A549 treated with CpdA at 1 μM for 4 hours (cell line): ENCODE measurements at places on chromosomes 1 and 21. TPM values are rescaled to one million over a fixed set of nuclear protein-coding genes. Genes with fewer than 3 reads are reported as not detected.

CRNN gene
- not detected in 5 replicates for total RNA-seq

NBPF6 gene
- total RNA-seq: not detected in 5 replicates

EPS8L3 gene
- total RNA-seq: 0.87 to 1.8 TPM (median 1.2 TPM) in 5 replicates

SPATA17 gene
- 1.8 to 3.2 TPM (median 2.6 TPM) in 5 replicates for total RNA-seq

PRAMEF27 gene
- not detected in 5 replicates for total RNA-seq

TMCC2 gene
- 2.8 to 3.2 TPM (median 3.1 TPM) in 5 replicates for total RNA-seq

NCF2 gene
- total RNA-seq: 1.9 to 3.2 TPM (median 2.3 TPM) in 5 replicates

UMODL1 gene
- total RNA-seq: not detected in 5 replicates

CLDN17 gene
- not detected in 5 replicates for total RNA-seq

ZNF697 gene
- total RNA-seq: 1.6 to 2.1 TPM (median 1.8 TPM) in 5 replicates

GJB5 gene
- total RNA-seq: 0.03 to 0.13 TPM (median 0.09 TPM) in 3 of 5 replicates, not detected in the others

KRTAP20-3 gene
- total RNA-seq: not detected in 5 replicates

NOS1AP gene
- total RNA-seq: 0.24 to 0.98 TPM (median 0.43 TPM) in 5 replicates

DRAXIN gene
- total RNA-seq: 0.07 to 0.21 TPM (median 0.12 TPM) in 5 replicates

RORC gene
- 0.03 to 0.06 TPM in 2 of 5 replicates, not detected in the others for total RNA-seq

ARF1 gene
- total RNA-seq: 380 to 467 TPM (median 447 TPM) in 5 replicates

FAAH gene
- total RNA-seq: 0.81 to 2.6 TPM (median 0.83 TPM) in 5 replicates

SPOCD1 gene
- 3.5 to 6.9 TPM (median 5.1 TPM) in 5 replicates for total RNA-seq

PRXL2B gene
- total RNA-seq: 15.9 to 22.1 TPM (median 19.3 TPM) in 5 replicates

SNAPIN gene
- 52.0 to 63.2 TPM (median 56.4 TPM) in 5 replicates for total RNA-seq

RAD54L gene
- 10.2 to 12.8 TPM (median 12.1 TPM) in 5 replicates for total RNA-seq

NDUFS2 gene
- total RNA-seq: 79.3 to 107 TPM (median 81.5 TPM) in 5 replicates

NUDT4B gene
- total RNA-seq: 0.22 to 1.0 TPM (median 0.85 TPM) in 3 of 5 replicates, not detected in the others

S100A7 gene
- total RNA-seq: not detected in 5 replicates

NMNAT2 gene
- total RNA-seq: 0.47 to 1.2 TPM (median 0.86 TPM) in 5 replicates

SYT2 gene
- total RNA-seq: 0.01 to 0.07 TPM (median 0.02 TPM) in 5 replicates

TFF3 gene
- total RNA-seq: not detected in 5 replicates

LRRC38 gene
- total RNA-seq: not detected in 5 replicates

CAPN2 gene
- total RNA-seq: 397 to 487 TPM (median 411 TPM) in 5 replicates

IRF2BP2 gene
- 89.6 to 131 TPM (median 125 TPM) in 5 replicates for total RNA-seq

CAPN9 gene
- not detected in 5 replicates for total RNA-seq

TMEM69 gene
- total RNA-seq: 18.4 to 21.3 TPM (median 20.1 TPM) in 5 replicates

HTR1D gene
- 10.1 to 13.5 TPM (median 11.0 TPM) in 5 replicates for total RNA-seq
